ENCODE measurements at places on chromosomes 1 and 21. TPM values are rescaled to one million over a fixed set of nuclear protein-coding genes. Genes with fewer than 3 reads are reported as not detected.

DNA sequence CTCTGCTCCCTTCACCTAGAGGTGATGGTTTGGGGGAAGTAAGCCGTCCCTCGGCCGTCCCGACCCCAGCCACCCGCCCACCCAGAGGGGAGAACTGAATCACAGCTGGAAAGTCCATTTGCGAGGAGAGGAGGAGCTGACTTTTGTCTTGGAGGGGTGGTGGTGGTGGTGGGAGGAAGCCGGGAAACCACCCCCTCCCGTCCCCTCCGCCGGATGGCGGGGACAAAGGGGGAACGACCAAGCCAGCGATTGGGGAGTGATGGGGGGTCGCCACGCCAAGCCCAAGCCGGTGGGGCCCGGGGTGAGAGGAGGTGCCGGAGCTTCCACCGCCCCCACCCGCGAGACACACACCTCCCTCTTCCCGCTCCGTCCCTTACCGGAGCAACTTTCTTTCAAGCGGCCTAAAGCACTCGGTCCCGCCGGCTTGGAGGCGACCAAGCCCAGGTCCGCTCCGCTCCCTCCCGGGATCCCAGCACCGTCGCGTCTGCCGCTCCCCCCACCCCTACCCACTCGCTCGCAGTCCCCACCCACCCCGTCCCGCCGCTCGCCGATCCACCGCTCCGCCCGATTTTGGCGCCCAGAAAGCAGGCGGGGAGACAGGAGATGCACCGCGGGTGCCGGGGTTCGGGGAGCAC lies 540 bp downstream of the ARHGEF2 start:
- DNase-seq: peak; percentile 59

GRCh38 chr1:213649373-213649772 lies 338.4 kb upstream of the PROX1 start:
- DNase-seq: no peak

SPRR5 gene
- not detected for total RNA-seq

PTCH2 gene
- total RNA-seq: 0.11 TPM

- peak; percentile 94 for DNase-seq
Measured at GRCh38 chr1:198880818-198881597, 242.2 kb downstream of the PTPRC start.

CTTNBP2NL gene
- 19.2 TPM for total RNA-seq

GRCh38 chr1:234845097-234845660 lies 235.2 kb upstream of the IRF2BP2 start:
- DNase-seq: no peak

DNA sequence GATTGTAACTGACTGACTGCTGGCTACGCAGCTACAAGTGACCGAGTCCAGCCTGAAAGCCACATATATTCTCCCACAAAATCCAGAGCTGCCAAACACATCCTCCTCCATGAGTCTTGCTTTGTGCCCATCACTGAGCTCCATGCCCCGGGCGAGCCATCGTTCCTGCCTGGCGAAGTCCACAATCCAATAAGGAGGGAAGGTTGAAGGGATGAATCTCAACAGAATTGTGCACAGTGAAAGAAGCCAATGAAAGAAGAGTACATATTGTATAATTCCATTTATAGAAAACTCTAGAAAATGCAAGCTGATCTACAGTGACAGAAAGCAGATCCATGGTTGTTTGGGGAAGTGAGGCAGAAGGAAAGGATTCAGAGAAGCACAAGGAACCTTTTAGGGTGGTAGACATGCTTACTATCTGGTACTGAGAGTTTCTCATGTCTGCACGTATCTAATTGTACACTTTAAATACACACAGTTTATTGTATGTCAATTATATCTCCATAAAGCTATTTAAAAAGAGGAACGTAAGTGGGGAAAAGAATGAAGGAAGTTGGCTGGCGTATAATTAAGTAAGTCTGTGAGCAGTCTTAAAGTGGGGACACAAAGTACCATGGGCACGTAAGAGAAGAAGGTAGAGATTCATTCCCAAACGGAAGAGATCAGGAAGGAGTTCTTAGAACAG lies 115.9 kb upstream of the JUN start:
- no peak for DNase-seq

- no peak for DNase-seq
Measured at GRCh38 chr1:25055324-25055780, 125.3 kb upstream of the RUNX3 start.

GRCh38 chr21:22925032-22925431 lies 1926.8 kb downstream of the NCAM2 start:
- no peak for DNase-seq

OVAAL gene
- total RNA-seq: not detected

SMG7 gene
- 18.7 TPM for total RNA-seq

GRCh38 chr1:66374561-66375111 lies 159.3 kb upstream of the SGIP1 start:
- DNase-seq: peak; percentile 93

DNA sequence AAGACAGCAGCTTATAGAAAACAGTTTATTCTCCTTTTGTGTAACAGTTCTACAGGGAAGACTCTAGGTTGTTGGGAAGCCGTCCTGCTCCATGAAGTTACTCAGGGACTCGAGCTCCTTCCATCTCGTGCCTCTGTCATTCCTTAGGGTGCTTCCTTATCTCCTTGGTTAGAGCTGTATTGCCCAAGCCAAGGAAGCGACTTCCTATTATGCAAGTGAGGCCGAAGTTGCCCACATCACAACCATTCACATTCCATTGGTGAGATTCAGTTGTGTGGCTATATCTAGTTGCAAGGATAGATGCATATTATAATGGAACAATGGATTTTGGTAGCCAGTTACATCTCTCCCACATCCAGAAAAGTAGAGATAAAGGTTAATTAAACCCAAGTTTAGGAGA lies 9.0 kb downstream of the GSTM5 start:
- DNase-seq: peak; percentile 36

GRCh38 chr1:183821889-183822611 lies 17.1 kb downstream of the RGL1 start:
- peak; percentile 69 for DNase-seq

DNA sequence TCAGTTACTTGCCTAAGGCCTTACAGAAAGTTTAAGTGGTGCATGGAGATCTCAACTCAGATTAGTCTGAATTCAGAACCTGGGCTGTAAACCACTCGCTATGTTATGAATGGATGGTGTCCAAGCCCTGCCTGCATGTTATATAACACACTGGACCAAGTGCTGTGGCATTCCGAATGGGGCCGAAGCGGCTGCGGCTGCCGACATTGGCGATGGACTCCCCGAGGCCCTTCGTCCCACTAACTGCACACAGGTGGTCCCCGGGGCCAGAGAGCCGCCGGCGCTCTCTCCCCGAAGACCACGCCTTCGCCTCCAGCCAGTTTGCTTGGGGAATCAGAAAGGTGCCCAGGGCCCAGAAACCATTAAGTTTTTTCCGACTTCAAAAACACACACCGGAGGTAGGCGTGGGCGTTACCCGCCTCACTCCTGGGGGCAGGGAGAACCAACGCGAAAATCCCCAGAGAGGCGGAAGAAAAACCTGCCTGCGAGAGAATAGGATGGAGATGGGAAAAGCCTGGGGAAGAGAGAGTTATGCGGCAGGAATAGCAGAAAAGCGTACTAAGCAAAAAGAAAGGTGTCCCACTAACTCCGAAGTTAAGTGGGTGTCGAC lies 579 bp upstream of the TENT5C start:
- peak; percentile 50 for DNase-seq

DNA sequence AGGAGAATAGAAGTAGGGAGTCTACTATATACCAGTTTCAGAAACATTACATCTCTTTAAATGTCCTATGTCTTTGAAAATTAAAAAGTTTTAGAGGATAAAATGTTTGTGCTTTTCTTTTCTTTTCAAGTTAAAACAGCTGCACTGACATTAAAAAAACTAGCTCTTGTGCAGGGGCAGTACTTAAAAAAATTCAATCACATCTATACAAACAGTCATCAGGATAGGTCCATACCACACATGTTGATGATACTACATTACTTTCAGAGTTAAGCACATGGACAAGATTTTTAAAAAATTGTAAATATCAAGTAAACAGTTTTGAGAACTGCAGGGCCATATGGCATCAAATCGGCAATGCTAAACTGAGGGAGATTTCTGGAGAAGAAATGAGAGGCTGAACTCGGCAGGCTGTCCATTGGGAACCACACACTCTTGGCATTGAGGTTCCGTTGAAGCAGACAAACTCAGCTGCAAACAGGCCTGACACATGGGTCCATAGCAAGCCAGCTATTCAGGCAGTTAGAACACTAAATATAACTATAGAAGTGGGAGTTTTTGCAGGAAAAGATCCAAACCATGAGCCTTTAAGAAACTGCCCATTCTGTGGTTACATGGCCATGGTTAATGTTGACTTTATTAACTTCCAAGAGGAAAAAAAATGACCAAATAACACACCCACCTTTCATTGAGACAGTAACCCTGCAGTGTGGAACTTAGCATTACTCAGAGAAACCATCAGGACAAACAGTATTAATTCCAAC lies 84.5 kb upstream of the BCL10 start:
- peak; percentile 87 for DNase-seq

HEYL gene
- total RNA-seq: not detected

DNA sequence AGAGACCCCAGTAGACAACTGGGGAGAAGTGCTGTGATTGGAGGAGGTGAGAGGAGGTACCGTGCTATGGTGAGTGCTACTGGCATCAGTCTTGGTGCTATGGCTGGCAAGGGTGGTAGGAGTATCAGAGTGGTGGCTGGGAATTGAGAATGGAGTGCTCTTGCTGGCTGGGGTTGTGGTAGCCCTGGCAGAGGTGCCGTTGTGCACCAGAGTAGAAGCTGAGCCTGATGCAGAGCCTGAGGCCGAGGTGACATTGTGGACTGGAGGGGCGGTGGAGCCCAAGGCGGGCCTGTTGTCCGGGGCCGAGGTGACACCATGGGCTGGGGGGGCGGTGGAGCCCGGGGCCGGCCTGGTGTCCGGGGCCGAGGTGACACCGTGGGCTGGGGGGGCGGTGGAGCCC lies 14.6 kb downstream of the TRIM46 start:
- no peak for DNase-seq

Data from GM23248 (cell line).